ENCODE measurements at places on chromosomes 2 and 18.

GRCh38 chr18:78293540-78293939 is 686.1 kb upstream of the SALL3 start:
- no peak for DNase-seq

- DNase-seq: no peak
Observed at GRCh38 chr2:25797620-25798488, 80.4 kb downstream of the ASXL2 start.

GRCh38 chr2:240383871-240384700 is 51.4 kb upstream of the GPC1 start:
- DNase-seq: no peak

DNA sequence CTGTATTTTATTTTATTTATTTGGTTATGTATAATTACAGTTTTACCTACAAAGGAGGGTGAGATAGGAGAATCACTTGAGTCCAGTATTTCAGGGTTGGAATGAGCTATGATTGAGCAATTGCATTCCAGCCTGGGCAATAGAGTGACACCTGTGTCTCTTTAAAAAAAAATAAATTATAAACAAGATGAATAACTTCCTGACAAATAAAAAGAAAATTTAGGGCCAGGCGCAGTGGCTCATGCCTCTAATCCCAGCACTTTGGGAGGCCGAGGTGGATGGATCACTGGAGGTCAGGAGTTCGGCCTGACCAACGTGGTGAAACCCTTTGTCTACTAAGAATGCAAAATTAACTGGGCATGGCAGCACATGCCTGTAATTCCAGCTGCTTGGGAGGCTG is 17.3 kb downstream of the MTA3 start:
- no peak for DNase-seq

DNA sequence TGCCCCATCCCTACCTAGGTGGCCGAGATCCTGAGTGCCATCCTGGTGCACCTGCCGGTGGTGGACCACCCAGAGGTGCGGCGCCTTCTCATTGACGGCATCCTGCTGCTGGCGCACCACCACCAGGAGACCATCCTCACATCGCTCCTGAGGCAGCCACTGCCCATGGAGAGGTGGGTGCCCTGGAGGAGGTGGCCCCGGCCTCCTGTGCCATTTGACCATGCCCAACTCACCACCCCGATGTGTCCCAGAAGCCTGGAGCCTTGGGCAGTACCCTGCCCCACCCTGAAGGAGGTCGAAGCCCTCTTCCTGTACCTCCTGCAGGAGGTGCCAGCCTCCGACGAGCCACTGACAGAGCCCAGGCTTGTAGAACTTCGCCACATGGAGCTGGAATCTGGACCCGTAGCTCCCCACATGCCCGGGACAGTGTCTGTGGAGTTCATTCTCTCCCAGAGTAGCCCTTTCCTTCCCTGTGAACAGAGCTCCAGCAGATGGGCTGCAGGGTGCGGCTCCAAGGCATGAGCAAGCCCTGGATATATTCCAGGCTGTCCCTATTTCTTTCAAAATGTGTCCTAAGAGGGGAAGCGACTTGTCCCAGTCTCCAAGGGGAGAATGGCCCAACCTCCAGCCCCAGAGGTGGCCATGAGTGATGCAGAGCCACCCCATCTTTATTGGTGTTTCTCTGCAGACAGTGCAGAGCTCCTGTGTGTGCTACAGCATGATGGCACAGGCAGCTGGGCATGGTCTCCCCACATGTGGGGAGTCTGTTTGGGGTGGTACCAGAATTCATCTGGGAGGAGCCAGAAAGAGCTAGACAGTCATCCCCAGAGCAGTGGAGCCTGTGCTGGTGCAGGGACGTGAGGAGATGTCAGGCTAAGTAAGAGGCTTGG is 34.2 kb downstream of the HJURP start:
- no peak for DNase-seq

DNA sequence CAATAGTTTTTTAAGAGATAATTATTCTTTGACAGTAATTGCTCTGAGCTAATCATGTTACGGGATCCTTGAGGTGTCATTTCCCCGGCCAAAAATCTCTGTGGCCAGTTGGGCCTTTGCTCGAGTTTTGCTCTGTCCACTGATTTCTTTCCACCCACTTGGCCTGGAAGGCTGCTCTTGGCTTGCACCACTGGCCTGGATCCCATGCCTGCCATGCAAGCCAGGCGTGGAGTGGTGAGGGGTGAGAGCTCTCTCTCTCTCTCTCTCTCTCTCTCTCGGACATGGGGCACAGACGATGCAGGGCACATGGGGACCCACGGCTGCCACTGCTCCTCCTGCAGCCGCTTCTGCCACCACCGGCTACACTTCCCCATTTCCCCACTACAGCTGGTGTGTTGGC is 853.0 kb upstream of the GCFC2 start:
- DNase-seq: no peak

DNA sequence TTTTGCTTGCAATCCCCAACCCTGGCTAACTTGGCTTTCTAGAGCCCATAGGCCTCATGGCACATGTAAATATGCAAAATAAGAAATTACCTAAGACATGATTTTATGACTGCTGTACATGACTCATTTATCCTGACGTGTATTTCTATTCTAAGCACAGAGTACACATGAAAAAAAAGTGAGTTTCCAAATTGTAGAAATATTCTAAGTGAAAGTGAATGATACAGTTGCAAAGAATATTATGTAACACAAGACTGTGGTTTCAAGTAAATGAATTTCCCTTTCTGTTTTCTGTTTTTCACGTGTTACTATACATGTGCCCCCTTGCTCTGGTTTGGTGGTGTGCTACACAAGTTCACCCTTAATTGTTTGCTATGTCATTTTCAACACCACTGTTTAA is 162.4 kb downstream of the LRP1B start:
- DNase-seq: no peak

- DNase-seq: no peak
Observed at GRCh38 chr2:133977405-133977804, 276.5 kb upstream of the MGAT5 start.

GRCh38 chr18:4193086-4193485 is 262.0 kb downstream of the DLGAP1 start:
- DNase-seq: no peak

GRCh38 chr2:138724729-138725459 is 55.3 kb downstream of the NXPH2 start:
- no peak for DNase-seq

DNA sequence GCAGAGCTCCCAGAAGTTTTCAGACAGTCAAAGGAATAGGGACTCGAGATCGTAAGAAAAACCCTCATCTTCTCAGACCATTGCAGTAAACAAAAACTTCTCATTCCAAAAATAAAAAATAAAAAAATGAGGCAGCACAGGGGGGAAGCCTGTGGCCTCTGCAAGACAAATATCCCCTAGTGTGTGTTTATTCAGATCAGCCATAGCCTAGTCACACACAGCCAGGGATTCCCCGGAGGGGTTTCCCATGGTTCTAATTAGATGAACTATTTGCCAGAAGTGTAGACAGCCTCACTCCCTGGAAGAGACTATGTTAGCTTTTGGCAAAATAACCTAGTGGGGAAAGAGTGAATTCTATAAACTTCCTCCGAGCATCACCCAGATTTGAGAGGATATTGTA is 122.9 kb upstream of the KLF7 start:
- DNase-seq: no peak

DNA sequence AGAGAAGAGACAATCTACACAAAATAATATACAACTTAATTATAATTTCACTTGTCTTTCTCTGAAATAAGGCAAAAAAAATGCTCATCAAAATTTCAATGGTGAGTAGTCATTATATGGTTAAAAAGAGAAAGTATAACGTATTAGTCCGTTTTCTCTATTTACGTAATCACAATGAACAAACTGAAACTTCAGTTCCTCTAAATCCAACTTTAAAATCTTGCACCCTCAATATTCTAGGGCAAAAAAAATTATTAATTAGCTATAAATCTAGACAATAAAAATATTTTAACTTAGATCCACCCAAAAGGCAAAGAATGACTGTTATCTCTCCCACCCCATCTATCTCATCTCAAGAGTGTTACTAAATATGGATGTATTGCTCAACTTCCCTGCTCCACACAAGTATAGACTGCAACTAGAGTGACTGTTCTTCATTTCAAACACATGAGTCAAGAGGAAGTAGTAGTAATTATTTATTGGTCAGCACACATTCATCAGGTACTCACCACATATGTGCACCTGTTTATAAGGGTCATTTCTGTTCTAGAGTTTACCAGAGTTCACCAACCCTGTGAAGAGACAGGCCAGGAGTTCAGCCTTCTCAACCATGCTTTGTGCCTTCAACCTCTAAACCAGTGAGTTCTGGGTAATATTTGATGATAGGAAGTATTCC is 36.4 kb downstream of the STK39 start:
- DNase-seq: peak; percentile 42

DNA sequence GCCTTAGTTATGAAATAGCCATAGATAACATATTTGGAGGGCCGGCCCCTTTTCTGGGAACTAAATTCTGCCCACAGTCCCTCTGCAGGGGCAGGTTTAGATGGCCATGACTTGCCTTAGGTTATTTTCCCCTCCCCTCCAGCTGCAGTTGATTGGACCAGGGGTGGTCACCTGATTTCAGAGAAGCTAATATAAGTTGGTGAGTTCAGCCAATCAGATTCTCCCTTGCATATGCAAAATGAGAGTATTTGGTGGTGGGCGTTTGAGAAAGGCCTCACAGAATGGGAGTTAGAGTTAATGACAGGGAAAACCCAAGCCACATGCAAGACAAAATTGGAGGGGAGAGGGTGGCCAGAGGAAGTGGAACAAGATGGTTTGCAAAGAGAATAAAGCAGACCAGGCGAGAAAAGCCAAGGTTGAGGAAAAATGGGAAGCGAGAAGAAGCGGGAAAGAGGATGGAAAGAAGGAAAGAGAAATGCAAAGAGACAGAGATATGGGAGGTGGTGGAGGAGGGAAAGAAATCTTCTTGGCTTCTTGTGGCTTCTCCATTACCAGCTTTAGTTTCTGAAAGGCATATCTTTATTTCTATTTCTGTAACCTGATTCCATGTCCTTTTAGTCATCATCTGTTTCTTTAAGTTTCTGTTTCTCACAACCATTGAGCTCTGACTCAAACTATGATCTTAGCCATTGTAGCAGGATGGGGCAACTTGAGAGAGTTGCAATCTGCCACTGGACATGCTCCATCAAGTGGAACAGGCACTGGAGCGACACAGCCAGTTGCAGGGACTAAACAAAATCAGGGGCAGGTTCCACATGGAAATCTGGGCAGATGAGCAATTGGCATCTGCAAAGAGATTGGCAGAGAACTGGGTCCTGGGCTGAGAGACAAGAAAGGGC is 108.1 kb upstream of the SIX3 start:
- no peak for DNase-seq

DNA sequence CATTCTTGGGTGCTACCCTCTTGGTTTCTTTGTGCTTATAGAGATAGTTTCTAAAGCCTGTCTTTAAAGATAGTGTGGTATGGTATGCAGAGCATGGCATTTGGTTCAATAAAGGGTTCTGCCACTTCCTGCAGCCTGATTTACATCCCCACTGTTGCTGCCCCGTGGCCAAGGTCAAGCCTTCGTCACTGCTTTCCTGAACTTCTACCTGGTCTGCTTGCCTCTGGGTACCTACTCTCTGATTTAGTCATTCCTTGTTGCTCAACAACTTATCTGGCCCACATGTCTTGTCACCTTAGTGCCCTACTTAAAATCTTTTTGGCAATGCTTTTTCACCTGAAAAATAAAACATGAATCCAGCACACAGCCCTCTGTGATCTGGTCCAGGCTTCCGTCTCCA is 352.9 kb downstream of the LPIN1 start:
- DNase-seq: no peak

DNA sequence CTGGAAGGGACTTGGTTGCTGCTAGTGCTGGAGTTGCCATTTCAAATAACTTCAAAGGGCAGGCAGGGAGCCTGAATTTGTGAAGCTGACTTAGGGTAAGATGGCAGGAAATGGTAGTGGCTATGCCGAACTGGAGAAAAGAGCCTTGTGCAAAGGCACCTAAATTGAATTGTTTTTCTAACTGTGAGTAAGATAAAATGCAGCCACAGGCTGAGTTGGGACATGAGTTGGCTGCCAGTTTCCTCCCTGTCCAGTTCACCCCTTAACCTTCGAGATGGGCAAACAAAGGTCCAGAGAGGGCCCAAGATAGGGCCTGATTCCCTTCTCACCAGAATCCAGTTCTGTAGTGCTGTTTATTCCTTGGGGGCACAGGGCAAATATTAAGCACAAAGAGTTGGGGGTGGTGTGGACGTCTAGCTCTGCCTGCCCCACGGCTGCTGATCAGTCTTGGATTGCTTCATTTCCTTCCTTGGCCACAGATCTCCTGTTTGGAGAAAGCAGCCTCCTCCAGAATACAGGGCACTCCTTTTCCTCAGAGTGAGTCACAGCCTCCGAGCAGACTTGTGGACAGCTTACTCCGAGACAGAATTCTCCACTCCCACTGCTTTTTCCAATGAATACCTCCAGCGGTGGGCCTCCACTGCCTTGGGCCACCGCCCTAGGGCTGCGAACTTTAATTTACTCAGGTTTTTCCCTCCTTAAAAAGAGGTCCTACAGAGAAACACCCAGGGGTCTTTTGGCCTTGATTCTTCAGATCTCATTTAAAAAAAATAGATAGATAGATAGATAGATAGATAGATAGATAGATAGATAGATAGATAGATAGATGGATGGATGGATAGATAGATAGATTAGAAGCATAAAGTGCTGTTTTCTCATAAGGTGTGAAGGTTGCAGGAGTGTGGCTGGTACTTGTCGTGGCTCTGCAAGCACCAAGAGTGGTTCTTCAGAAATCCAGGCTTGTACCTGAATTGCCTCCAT is 18.4 kb upstream of the SLC20A1 start:
- peak; percentile 62 for DNase-seq

DNA sequence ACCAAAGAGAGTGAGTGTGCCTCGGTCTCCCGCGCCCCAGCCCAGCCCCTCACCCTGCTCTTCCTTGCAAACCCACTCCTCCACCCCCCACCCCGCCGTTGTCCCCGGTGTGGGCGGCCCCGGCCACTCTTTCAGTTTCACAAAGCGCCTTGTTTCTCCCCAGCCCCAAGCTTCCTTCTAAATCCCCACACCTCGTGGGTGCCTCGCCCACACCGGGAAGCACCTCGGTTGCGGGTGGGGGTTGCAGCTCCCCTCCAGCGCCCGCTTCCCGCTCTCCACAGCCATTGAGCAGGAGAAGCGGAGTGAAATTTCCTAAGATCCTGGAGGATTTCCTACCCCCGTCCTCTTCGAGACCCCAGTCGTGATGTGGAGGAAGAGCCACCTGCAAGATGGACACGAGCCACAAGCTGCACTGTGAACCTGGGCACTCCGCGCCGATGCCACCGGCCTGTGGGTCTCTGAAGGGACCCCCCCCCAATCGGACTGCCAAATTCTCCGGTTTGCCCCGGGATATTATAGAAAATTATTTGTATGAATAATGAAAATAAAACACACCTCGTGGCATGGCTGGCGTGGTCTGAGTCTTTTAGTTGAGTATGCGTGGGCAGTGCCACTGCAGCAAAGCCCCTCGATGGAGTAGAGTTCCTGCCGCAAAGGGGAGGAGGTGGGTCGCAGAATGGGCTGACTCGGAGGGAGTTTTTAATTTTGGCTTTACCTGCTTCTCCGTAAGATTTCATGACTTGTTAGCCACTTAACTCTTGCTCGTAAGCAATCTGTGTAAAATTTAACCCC is 848 bp downstream of the TMSB10 start:
- peak; percentile 43 for DNase-seq

- DNase-seq: peak; percentile 67
Observed at GRCh38 chr18:46222710-46223360, 118.7 kb downstream of the HAUS1 start.

- no peak for DNase-seq
Observed at GRCh38 chr2:51579412-51579811, 547.5 kb upstream of the NRXN1 start.

GRCh38 chr18:74873629-74874028 is 276.0 kb downstream of the ZNF407 start:
- no peak for DNase-seq

Measured in common myeloid progenitor, CD34-positive (primary cell).